HL-60 (cell line): ENCODE measurements at places on chromosomes 3 and 15.

DNA sequence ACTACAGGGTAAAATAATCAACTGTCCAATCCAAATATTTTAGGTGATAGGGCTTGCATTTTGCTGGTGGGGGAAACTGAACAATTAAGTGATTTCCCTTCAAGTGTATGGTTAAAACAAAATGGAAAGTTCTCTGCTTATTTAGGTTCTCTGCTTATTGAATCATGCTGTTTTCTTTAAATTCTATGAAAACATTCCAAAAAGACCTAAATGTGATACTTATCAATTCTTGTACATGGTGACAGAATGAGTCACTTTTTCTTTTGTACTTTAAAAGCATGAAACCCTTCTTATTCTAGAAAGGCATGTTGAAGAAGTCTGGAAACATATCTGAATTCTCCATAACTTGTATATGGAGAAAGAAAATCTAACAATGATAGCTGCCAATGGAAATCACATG lies 192.6 kb downstream of the FMN1 start:
- no peak for DNase-seq

- no peak for DNase-seq
These were observed 82.1 kb downstream of the DLG1 start for GRCh38 chr3:197216169-197216860.

DNA sequence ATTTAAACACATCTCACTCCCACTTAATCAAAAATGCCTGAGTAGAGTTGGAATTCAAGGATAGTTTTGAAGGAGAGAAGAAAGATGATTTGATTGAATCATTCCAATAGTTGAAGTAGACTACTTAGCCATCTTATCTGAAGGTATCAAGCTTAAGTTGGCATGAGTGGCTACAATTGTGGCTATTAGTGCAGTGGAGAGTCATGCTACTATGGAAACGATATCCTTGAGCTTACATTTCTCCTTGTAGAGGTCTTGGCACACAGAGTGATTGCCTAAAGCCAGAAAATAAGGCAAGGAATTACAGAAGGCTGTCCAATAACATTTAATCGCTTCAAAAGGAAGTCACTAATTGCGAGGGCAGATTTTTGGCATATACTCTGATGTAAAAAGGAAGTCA lies 1022.7 kb downstream of the IGSF11 start:
- no peak for DNase-seq

GRCh38 chr3:62329971-62330370 lies 43.4 kb downstream of the FEZF2 start:
- no peak for DNase-seq

DNA sequence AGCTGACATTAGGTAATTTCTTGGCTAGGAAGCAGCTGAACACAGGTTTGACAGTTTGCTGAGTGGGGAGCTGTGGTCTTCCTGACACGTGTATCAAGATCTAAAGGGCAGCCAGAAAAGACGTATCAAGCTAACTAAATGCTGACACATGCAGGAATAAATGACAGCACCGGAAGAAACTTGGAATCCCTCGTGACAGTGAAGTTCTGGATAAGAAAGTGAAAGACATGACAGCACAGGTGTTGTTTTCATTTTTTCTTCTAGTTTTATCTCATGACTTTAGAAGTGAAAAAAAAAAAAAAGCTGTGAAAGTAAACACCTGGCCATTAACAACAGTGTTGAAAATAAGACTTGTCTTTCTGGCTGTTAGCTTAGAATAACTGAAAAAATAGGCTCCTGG lies 48.7 kb downstream of the FGF7 start:
- no peak for DNase-seq

DNA sequence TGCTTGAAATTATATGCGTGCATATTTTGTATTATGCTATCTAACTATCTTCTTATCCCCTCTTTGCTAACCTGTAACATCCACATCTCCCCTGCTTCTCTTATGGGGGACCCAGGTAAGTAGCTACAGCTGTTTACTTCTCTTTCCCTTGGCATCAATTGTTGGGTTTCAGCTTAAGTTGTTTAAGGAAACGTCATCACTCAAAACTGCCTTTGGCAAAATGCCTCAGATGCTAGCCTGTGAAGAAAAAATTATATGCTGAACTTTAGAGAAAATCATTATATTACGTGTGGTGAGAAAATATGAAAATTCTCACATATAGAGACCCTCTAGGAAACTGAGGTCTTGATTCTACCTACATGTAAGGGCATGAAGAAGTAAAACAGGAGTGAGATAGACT lies 447.0 kb upstream of the NECTIN3 start:
- DNase-seq: no peak

- DNase-seq: no peak
These were observed 45.2 kb upstream of the PFN2 start for GRCh38 chr3:150015901-150016300.

- DNase-seq: no peak
These were observed 40.5 kb downstream of the SST start for GRCh38 chr3:187629711-187630110.

DNA sequence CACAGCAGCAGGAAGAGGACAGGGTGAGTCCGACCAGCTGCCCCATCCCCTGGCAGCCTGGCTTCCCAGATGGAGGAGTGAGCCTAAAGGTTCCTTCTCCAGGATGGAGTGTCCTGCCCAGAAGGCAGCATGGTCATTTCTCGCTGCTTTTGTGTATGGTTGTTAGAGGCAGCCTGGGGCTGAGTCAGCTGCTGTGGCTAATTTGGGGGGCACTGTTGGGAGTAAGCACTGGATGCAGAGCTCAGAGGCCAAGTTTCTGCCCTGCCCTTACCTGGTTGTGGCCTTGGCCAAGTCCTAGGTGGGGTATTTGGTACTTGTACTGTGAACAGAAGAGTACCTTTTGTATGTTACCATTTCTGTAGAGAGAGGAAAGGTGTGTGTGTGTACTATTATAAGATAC lies 78.6 kb downstream of the ADAMTS7 start:
- DNase-seq: no peak

DNA sequence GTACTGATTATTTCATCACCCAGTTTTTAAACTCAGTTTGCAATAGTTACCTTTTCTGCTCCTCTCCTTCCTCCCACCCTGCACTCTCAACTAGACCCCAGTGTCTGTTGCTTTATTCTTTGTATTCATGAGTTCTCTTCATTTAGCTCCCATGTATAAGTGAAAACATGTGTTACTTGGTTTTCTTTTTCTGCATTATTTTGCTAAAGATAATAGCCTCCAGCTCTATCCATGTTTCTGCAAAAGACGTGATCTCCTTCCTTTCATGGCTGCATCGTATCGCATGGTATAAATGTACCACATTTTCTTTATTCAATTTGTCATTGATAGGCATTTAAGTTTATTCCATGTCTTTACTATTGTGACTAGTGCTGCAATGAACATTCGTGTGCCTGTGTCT lies 79.0 kb downstream of the NAALADL2 start:
- no peak for DNase-seq

- no peak for DNase-seq
These were observed 1.2 kb downstream of the CLSTN2 start for GRCh38 chr3:139935866-139936817.

GRCh38 chr3:39287216-39288164 lies 7.7 kb upstream of the CX3CR1 start:
- peak; percentile 63 for DNase-seq

- DNase-seq: no peak
These were observed 14.0 kb downstream of the UBE2E1 start for GRCh38 chr3:23819599-23820360.

DNA sequence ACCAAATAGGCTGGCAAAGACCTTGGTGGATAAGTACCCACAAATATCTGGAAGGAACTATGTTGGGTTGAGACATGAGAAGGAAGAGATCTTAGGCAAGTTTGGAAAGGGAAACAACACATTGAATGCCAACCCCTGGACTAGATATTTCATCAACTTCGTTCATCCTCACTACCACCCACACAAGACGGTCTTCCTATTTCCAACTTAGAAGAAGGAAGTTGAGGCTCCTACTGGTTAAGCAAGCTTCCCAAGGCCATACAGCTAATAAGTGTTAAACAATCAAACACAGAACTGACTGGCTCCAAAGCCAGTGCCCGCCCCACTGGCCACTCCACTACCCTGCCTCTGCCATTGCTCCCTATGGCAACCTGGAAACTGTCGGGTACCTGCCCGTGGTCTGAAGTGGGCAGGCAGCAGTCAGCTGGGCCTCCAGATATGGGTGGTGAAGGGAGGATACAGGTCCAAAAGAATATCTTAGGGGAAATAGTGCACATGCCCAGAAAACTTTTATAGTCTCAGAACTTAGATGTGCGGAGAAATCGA lies 94.9 kb downstream of the LIPC start:
- peak; percentile 80 for DNase-seq

- DNase-seq: no peak
These were observed 29.5 kb upstream of the TSEN2 start for GRCh38 chr3:12454816-12455121.
